ENCODE measurements at places on chromosomes 2 and 18.

GRCh38 chr18:63292831-63293683, 26.5 kb downstream of the BCL2 start:
- DNase-seq: no peak

DNA sequence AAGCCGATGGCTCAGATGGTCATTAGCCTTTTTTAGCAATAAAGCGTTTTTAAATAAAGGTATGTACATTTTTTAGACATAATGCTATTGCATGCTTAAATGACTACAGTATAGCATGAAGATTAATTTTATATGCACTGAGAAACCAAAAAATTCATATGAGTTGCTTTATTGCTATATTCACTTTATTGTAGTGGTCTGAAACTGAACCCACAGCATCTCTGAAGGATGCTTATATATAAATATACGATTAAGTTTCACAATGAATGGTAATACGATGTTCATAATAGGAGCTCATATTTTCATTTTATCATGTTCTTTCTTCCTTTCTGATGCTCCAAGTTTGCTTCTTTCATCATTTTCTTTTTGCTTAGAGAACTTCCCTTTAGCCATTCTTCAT, 132.8 kb downstream of the DNAH6 start:
- DNase-seq: no peak

- DNase-seq: no peak
Observed at GRCh38 chr2:54864096-54864495, 140.6 kb downstream of the EML6 start.

DNA sequence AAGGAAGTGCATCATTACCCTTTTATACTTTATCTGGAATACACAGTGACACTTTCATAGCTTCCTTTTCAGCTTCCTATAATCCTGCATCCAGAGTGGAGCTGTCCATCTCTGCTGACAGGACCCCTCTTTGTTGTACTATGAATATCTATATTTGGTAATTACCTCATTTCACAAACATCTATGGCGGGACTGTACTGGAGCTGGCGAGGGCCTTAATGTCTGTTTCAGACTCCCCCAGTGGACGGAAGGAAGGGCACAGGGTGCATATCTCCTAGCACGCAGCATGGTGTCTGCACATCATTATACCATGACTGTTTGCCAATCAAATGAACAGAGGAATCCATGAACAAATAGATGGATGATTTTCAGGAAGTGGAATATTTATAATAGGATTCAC, 142.3 kb downstream of the SOX11 start:
- DNase-seq: no peak

GRCh38 chr2:28976584-28976983, 4.5 kb upstream of the TOGARAM2 start:
- no peak for DNase-seq

DNA sequence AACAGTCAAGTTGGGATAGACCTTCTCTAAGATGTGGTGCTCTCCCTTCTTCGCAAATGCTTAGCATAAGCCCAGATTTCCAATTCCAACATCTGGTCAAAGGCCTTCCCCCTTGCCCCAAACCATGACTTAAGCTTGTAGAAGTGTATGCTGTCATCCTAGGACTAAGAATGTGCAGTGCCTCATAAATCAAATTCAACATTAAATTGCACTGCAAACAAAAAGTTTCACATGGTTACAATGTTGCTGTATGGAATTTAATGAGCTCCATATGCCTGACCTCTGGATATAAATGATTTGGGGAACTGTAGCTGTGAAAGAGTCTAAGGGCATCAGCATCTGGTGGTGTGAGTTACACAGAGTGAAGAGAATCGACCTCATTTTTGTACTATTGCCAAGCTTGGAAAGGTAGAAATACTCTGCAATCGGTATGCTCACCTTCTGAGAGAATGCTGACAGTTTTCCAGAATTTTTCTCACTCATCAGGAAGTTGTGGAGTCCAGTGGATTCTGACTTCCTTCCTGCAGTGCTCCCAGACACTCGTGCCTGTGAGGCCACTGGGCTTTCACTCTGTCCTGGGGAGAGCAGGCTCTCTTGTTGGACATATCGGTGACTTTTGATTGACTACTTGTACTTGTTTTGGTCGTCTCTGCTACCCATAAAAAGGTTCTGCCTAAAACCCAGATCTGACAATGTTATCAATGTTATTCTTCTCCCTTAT, 40.6 kb downstream of the FASTKD2 start:
- no peak for DNase-seq

GRCh38 chr2:171237751-171238505, 77.2 kb upstream of the TLK1 start:
- no peak for DNase-seq

- no peak for DNase-seq
Observed at GRCh38 chr2:17617955-17618354, 77.5 kb downstream of the VSNL1 start.

All from stimulated activated CD4-positive, alpha-beta T cell treated with anti-CD3 and anti-CD28 coated beads, TNF-alpha, amount 100 ng/mL, for 48 hours (primary cell).